Astrocyte of the cerebellum (primary cell): ENCODE measurements at places on chromosomes 1 and 21.
A peak's percentile ranks its signal among the peaks of the same experiment; 100 is the strongest.

DNA sequence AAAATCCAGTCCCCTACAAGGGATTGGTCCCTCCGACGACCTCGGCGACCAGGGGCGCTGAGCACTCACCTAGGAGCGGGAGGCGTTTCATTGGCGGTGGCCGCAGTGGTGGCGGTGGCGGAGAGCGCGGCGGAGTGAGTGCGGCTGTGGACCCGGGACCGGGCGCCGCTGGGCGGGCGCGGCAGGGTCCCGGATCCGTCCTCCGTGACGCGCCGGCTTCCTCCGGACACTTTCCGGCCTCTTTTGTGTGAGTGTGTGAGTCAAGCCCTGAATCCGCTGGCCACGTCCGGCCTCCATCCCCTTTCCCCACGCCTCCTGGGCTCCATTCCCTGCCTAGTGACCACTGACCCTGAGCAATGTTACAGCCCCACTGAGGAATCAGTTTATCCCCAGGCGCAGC is at the start of gene ADGRL4:
Gene ADGRL4 (minus strand): TSS at position 167 of the 400 bp plus-strand sequence. CDS start 76 bp downstream, at position 91.
- DNase-seq, result peak; percentile 24

- DNase-seq, result no peak
These were observed 908 bp upstream of the ELK4 start for GRCh38 chr1:205632669-205633169.

GRCh38 chr21:28410256-28410655 is 582.4 kb downstream of the LTN1 start:
- DNase-seq, result no peak

DNA sequence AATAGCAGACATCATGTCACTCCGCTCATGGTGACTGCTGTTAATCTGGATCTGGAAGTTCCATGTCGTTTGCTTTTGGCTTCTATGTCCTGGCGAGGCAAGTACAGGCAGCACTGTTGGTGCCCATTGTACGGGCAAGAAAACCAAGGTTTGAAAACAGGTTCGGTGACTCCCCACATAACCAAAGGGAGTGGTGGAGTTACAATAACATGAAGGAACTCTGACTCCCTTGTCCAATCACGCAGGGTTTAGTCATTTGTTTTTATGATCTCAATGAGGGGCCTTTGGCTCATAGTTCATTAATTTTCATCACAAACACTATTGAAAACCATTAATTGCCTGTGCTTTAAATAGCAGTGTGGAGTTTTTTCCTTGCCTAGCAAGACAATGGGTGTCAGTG is 82.9 kb upstream of the SSX2IP start:
- no peak for DNase-seq

GRCh38 chr1:181033128-181033798 is 520 bp upstream of the MR1 start:
- DNase-seq, result no peak

GRCh38 chr1:2143814-2144500 is 50.6 kb downstream of the FAAP20 start:
- no peak for DNase-seq

GRCh38 chr1:230102046-230102445 is 35.0 kb downstream of the GALNT2 start:
- no peak for DNase-seq

DNA sequence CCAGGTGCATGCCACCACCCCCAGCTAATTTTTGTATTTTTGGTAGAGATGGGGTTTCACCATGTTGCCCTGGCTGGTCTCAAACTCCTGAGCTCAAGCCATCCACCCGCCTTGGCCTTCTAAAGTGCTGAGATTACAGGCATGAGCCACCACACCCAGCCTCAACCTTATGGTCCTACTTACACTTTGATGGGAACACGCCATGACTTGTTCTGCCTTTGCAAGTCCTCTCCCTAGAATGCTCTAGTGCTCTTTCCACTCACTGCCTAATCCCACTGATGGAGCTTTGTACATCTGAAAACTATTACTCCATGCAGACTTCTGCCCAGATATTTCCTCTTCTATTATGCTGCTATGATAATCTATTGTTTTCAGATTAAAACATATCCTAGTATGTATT is 174.3 kb downstream of the DAB1 start:
- no peak for DNase-seq

DNA sequence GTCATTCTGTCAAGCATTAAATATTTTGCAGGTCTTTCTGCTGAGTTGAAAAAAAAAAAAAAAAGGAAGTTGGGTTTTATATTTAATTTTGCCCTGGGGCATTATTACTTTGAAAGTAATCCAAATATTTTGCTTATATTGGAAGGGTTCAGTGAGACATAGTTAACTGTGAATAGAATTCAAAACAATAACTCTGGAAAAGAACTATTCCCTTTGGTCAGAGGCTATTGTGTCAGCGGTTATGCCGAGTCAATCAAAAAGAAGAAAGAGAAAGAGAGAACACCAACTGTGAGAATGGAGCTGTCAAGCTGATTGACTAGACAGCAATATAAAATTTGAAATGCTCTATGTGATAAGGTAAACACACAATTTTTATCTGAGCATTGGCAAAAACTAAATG is 761.7 kb downstream of the ADGRL2 start:
- peak; percentile 34 for DNase-seq

DNA sequence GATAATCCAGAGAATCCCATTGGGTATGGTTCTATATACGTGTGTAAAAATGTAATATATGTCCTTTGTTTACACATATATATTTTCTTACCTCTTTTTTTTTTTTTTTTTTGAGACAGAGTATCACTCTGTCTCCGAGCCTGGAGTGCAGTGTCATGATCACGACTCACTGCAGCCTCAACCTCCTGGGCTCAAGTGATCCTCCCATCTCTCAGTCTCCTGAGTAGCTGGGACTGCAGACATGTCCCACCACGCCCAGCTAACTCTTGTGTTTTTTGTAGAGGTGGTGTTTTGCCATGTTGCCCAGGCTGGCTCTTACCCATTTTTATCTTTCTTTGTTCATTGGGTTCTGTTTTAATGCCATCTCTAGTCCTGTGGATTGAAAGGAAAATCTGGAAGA is 59.5 kb downstream of the ZBTB17 start:
- DNase-seq, result no peak

DNA sequence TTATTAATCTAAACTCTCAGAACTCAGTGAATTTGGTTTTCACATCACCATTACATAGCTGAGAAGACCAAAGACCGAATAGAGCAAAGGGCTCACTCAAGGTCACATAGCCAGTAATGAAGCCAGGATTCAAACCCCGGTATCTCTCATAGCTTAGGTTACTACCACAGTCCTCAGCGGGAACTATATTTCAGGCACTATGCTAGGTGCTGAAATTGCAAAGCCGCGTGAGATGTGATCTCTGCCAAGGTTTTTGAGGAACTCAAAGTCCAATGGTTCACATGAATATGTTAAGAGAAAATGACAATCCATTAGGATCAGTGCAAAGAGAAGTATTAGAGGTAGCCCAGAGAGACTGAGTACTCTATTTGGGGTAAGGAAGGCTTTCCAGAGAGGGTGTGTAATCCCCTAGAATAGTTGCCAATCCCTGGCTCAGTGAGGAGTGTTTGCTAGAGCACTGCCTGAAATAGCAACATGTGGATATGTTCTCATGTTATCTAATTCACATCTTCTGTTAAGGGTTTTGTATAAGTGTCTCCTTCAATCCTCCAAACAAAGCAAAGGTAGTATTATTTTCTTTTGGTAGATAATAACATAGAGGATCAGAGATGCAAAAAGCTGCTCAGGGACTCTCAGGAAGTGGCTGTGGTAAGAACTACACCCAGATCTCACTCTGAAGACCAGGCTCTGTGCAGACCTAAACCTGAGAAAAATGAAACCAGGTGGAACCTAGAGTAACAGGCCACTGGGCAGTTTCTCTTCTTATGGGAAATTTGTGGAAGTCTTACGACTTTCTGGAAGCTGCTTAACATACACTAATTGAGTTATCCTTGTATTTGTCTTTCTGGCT is 93.1 kb upstream of the C8B start:
- DNase-seq, result no peak

- no peak for DNase-seq
These were observed 14.1 kb downstream of the TMEM201 start for GRCh38 chr1:9602794-9603167.

DNA sequence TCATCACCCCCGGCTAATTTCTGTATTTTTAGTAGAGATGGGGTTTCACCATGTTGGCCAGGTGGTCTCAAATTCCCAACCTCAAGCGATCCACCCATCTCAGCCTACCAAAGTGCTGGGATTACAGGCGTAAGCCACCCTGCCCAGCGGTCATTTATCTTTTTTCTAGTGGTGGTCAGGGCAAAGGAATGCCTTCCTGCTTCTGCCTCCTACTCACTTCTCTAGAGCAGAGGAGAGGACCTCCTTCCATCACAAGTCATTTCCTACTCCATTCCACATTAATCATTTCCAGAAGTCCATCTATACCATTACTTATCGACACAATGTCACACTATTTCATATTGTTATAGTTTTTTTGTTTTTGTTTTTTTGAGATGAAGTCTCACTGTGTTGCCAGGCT is 13.3 kb downstream of the FBXO42 start:
- DNase-seq, result no peak

DNA sequence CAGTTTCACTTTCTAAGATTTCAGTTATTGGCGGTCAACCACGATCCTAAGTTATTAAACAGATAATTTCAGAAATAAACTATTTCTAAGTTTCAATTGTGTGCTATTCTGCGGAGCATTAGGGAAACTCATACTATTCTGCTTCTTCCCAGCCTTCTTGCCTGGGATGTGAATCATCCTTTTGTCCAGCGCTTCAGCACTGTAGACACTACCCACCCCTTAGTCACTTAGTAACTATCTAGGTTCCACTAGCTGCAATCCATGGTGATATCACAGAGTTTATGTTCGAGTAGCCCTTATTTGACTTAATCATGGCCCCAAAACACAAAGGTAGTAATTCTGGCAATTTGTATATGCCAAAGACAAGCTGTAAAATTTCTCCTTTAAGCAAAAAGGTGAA is 279.9 kb upstream of the ADAMTS5 start:
- DNase-seq, result no peak

- no peak for DNase-seq
These were observed 27.6 kb downstream of the NDC1 start for GRCh38 chr1:53810497-53810896.

DNA sequence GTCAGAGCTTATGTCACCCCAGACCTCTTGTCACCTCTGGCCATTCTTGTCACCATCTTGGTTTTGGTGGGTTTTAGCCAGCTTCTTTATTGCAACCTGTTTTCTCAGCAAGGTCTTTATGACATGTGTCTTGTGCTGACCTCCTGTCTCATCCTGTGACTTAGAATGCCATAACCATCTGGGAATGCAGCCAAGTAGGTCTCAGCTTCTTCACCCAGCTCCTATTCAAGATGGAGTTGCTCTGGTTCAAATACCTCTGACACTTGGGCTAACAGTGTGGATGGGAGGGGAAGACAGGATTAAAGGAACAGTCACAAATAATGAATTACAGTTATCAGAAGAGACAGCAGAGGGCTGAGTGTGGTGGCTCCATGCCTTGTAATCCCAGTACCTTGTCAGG is 30.5 kb upstream of the PIK3CD start:
- DNase-seq, result no peak

GRCh38 chr1:101371259-101371658 is 134.4 kb downstream of the S1PR1 start:
- no peak for DNase-seq

GRCh38 chr1:170886460-170886859 is 48.9 kb upstream of the MROH9 start:
- no peak for DNase-seq

GRCh38 chr21:14497825-14498224 is 48.3 kb downstream of the SAMSN1 start:
- DNase-seq, result no peak

DNA sequence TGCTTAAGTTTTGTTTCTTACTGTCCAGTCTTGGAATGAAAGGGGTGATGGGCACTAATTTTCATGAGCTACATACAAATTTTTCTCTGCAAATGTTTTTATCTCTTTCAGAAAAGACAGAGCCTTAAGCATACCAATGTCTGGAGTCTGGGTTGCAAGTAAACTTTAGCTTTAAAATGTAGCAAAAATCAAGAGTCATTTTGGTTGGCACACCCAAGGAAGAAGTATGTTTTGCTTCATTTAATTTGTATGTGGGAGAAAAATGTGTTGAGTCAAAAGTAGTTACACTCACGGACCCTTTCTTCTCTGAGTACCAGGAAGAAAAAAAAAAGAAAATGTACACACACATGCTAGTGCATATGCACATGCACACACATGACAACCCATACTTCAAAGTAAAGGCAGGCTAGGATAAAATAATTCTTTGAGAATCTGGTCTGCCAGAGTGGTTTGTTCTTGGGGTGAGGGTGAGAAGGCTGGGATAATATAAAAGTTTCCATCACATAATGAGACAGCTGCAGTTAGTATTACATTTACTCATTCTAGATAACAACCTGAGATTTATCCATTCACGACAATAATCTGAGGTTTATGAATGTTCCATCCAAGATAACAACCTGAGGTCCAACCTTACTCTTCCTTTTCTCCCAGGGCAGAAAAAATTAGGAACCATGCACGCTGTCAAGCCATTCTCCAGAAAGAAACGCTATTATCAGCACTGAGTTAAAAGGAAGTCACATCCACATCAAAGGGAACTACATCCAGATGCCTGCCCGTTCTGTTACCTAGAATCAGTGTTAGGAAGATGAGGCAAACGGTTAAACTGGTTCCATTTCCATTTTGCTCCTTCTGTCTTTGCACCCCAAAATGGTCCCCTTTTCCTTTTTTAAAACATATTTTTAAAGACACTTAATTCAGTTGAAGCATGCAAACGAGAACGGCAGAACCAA is 9.3 kb downstream of the DPYD start:
- no peak for DNase-seq

GRCh38 chr1:111776391-111776790 is 20.7 kb downstream of the DDX20 start:
- no peak for DNase-seq

GRCh38 chr1:17606826-17607440 is 67.4 kb downstream of the ARHGEF10L start:
- DNase-seq, result peak; percentile 22

DNA sequence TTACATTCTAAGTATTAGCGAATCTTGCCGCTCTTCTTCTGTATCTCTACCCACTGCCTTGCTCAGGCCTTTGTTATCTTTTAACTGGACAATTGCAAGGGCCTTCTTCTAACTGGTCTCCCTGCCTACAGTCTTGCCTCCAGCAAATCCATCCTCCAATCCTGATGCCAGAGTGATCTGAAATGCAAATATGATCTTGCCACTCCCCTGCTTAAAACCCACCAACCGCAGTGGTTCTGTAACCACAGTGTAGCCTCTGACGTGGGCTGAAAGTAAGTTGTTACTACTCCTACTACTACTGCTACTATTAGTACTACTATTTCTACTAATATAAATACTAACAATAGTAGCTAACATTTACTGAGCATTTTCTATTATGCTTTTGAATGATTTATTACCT is 12.4 kb downstream of the MOV10 start:
- DNase-seq, result no peak

DNA sequence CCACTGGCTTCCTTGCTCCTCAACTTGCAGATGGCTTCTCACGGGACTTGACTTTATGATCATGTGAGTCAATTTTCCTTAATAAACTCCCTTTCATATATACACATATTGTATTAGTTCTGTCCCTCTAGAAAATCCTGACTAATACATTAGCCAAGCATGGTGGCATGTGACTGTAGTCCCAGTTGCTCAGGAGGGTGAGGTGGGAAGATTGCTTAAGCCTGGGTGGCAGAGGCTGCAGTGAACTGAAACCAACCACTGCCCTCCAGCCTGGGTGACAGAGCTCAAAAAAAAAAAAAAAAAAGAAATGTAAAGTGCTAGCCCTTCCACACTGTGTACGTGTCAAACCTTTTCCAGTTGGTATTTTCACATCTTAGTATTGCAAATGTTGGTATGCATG is 857.0 kb downstream of the LTN1 start:
- no peak for DNase-seq
